HuH-7.5 (cell line): ENCODE measurements at places on chromosomes 3 and 15.

DNA sequence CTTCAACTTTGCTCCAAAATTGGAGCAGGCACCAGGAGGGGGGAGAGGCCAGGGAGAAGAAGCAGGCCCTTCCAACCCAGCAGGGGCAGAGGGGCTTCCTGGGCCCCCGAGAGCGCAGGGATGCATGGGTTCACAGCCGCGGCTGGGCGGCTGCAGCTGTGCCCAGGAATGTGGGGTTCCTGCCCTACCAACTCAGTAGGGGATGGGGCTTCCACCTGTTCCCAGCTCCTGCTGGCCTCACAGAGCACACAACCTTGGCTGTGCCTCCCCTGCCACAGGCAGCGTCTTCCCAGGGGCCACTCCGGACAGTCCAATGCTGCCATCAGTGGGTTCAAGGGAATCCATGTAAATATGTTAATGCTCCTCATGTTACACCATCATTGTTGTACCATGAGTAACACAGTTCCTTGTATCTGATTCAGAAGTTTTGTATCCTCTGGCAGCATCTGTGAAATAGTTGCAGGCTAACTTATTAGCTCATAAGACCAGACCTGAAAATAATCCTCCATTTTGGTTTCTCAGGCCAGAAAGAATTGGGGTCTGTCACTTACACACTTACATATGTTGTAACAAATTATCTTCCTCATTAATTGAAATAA lies 12.1 kb upstream of the SIAH2 start:
- no peak for DNase-seq

DNA sequence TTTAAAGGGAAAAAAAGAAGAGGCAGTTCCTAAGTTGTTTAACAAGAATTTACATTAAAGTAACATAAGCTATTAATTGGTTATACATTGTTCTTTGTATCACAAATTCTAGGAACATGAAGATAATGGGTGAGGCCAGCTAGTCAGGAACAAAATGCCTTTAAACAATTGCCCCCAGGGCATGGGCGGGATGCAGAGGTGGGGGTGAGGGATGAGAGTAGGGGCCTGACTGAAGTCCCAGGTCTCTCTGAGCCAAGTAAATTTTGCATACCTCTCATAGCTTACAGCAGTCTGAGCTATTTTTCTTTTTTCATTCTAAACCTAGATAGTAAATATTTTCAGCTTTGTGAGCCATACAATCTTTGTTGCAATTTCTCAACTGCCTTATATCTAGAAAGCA lies 77.8 kb upstream of the RNU6-1 start:
- DNase-seq, result no peak

GRCh38 chr15:101309436-101310160 lies 14.6 kb upstream of the SNRPA1 start:
- DNase-seq, result no peak

DNA sequence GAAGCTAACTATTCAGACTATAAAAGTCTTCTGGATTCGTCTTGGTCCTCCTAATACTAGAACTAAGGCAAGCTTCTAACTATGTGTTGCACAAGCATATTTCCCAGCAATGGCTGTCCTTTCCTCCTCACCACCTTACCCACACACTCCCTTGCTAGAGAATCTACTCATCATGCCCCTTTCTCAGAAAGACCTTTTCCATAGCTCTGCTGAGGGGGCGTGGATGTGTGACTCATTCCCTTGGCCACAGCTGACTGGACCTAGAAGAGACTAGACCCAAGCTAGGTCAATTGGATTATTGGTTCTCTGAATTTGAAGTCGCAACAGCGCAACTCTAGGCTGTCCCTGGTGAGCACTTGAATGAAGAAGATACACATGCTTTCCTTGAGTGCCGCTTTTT lies 47.1 kb downstream of the ERC2 start:
- DNase-seq, result no peak

GRCh38 chr3:104245981-104246380 lies 1120.7 kb upstream of the ALCAM start:
- DNase-seq, result no peak

DNA sequence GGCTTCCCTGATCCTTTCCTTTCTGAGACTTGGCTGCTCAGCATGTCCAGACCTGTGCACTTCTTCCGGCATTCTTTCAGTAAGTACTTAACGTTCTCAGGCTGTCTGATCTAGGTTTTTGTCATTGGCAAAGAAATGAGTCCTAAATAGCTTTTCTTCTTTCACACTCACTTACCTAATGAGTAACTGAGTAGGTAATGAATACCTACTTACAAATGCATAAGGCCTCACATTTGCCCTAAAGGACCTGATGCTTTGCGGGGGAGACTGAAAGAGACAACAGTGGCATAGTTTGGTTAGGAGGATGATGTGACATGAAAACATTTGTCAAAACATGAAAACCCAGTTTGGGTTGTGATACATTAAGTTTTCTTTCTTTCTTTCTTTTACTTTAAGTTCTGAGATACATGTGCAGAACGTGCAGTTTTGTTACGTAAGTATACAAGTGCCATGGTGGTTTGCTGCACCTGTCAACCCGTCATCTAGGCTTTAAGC lies 516.7 kb upstream of the CFAP20DC start:
- no peak for DNase-seq

DNA sequence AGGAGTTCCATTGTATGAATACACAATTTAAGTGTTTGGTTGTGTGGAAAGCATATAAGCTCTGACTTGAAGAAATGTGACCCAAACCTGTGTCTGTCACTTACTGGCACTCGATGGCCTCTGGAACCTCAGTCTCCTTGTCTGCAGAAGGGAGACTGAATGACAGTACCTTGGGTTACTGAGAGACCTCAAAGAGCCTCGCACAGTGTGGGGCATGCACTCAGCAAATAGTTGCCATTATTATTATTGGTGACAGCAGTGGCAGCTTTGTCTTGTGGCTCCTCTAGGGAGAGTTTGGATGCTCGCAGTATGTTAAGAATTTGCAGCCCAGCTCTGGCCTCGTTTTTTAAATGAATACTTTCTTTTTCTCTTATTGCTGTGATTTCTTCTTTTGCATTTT lies 43.4 kb downstream of the EEFSEC start:
- no peak for DNase-seq

DNA sequence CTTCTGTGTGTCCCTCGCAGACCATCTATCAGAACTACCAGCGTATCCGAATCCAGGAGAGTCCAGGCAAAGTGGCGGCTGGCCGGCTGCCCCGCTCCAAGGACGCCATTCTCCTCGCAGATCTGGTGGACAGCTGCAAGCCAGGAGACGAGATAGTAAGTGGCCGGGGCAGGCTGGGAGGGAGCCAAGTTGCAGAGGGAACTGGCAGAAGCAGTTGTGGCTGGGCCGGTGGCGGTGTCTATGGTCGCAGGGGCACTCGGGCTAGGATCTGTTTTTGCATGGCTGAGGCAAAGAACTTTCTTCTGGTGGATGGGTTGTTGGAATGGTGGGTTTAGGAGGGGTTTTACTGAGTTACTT lies 10.1 kb downstream of the MCM2 start:
- no peak for DNase-seq

DNA sequence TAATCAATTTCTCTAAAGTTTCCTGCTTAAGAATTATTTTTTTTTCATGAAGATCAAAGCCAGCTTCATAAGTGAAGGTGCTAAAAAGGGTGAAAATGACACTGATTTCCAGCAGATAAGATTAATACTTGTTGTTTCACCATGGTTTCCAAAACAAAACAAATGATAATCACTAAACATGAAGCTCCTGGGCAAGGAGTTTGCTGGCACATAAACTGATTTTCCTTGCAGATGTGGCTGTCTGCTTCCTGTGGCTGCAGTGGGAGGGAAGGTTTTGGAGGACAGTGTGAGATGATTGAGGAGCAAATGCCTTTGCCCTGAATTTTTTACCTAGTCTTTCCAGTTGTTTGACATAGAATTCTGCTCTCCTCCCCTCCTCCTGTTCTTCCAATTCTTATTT lies 228.8 kb downstream of the DIPK2A start:
- DNase-seq, result no peak

- no peak for DNase-seq
These were observed 12.8 kb downstream of the GABRA5 start for GRCh38 chr15:26879706-26880105.

GRCh38 chr3:173055228-173055933 lies 85.7 kb downstream of the SPATA16 start:
- no peak for DNase-seq
